A549 treated with Mapracorat at 1 μM for 4 hours (cell line): ENCODE measurements at places on chromosomes 5 and 9. TPM values are rescaled to one million over a fixed set of nuclear protein-coding genes. Genes with fewer than 3 reads are reported as not detected.

The TMEM232 gene
- 0.23 TPM in 1 of 5 replicates, not detected in the others for total RNA-seq

The FAT2 gene
- 0.04 TPM in 1 of 5 replicates, not detected in the others for total RNA-seq

The ST6GALNAC4 gene
- 13.8 to 18.8 TPM (median 16.9 TPM) in 5 replicates for total RNA-seq

The INSL4 gene
- total RNA-seq, result 13.9 to 20.2 TPM (median 15.8 TPM) in 5 replicates

The CMYA5 gene
- total RNA-seq, result 0.12 to 0.38 TPM (median 0.14 TPM) in 5 replicates

The MXD3 gene
- total RNA-seq, result 14.2 to 23.9 TPM (median 16.8 TPM) in 5 replicates
